ENCODE measurements at places on chromosomes 5 and 9. TPM values are rescaled to one million over a fixed set of nuclear protein-coding genes. Genes with fewer than 3 reads are reported as not detected.

DNA sequence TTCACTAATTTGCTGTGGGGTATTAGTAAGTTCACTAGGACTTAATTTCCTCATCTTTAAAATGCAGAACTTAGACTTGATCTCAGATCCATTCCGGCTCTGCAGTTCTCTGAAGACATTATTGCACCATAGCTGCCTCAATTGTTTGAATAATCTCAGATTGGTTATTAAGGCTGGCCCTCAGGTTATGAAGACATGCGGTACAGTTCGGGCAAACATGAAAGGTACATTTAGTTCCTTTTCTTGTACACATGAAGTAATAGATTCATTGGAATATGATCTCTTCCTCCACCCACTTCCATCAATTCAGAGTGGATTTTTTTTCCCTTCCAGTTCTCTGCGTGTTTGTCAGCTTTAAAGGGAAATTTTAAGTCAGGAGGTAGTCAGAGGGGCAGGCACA is 28.0 kb downstream of the ATP6V0E1 start:
- peak overlapping the region; percentile 28 for H3K27ac ChIP-seq
- H3K36me3 ChIP-seq: peaks cover 21% of the 10 kb centered on the region
- H3K4me3 ChIP-seq: no peak overlapping the region
- DNase-seq: no peak
- H3K4me1 ChIP-seq: peaks cover 50% of the 10 kb centered on the region

IFNB1 gene
- 1.2 TPM for total RNA-seq

DDX4 gene
- total RNA-seq: not detected

DNA sequence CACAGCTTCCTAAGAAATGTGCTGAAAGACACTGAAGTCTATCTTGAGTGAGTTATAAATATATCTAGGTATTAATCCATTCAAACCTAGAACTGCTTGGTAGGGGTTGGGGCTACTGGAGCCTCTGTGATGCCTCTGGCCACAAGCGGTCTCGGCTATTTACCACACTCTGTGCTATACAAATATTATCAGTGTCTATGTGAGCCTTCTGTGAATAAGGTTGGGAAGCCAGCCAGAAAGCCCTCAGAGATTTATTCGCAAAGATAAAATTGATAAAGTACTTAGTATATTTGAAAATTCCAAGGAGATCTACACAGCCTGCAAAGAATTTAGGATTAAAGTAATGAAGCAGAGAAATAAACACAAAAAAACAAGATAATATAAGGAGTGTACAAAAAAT is 41.4 kb downstream of the LIFR start:
- no peaks in the 10 kb centered on the region for H3K36me3 ChIP-seq
- no peak for DNase-seq
- no peak overlapping the region for H3K27ac ChIP-seq
- H3K4me1 ChIP-seq: no peaks in the 10 kb centered on the region

DNA sequence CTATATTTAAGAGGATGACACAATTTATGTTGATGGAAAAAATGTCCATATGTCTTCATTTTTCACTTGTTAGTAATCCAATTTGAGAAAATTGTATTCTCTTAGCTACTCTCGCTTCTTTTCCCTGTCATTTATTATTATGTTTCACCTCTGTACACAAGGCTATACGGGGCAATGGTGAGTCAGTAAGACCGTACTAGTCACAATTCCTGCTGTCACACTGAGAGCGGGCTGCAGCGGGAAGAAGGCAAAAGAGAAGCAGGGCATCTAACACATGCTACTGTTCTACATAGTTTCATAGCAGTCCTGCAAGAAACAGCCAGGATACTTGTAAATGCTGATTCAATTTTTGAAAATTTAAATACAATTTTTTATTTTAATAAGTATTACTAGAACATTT is 23.3 kb upstream of the PRDM9 start:
- no peak overlapping the region for H3K4me3 ChIP-seq
- H3K36me3 ChIP-seq: no peaks in the 10 kb centered on the region
- no peak for DNase-seq
- H3K27ac ChIP-seq: no peak overlapping the region

DNA sequence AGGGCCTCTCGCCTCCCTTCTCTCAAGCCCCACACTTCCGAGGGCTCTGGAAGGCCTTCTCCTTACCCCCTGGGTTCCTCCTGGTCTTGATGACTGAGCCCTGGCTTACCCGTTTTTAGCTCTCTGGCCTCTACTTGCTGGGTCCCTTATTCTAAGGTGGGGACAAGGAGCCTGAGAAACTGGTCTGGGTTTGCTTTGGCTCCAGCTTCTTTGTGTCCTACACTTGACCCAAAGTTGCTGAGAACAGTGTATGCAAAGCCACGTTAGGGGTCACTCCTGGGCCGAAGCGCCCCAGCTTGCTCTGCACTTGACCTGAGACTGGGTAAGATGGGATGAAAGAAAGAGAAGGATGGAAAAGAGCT is 788 bp downstream of the ZNF346 start:
- DNase-seq: no peak
- peaks cover 24% of the 10 kb centered on the region for H3K36me3 ChIP-seq
- no peaks in the 10 kb centered on the region for H3K27me3 ChIP-seq
- H3K4me1 ChIP-seq: peaks cover 27% of the 10 kb centered on the region

GRCh38 chr5:31378838-31379237 is 153.1 kb downstream of the DROSHA start:
- peaks cover 10% of the 10 kb centered on the region for H3K27me3 ChIP-seq
- H3K4me3 ChIP-seq: no peak overlapping the region
- H3K36me3 ChIP-seq: no peaks in the 10 kb centered on the region
- DNase-seq: no peak
- H3K4me1 ChIP-seq: no peaks in the 10 kb centered on the region

CLIC3 gene
- not detected for total RNA-seq

- DNase-seq: no peak
- H3K4me3 ChIP-seq: no peak overlapping the region
- H3K36me3 ChIP-seq: no peaks in the 10 kb centered on the region
- peaks cover 23% of the 10 kb centered on the region for H3K27me3 ChIP-seq
Measured at GRCh38 chr5:135980620-135981019, 25.8 kb upstream of the LECT2 start.

IL17B gene
- total RNA-seq: not detected

All from activated naive CD8-positive, alpha-beta T cell treated with anti-CD3 and anti-CD28 coated beads for 36 hours (primary cell).